Activated effector memory CD4-positive, alpha-beta T cell treated with anti-CD3 and anti-CD28 coated beads, Interleukin-2, amount 50 U/mL, for 16 hours (primary cell): ENCODE measurements at places on chromosomes 5 and 9.

GRCh38 chr9:70125621-70126263, 82.1 kb downstream of the MAMDC2 start:
- DNase-seq = no peak

DNA sequence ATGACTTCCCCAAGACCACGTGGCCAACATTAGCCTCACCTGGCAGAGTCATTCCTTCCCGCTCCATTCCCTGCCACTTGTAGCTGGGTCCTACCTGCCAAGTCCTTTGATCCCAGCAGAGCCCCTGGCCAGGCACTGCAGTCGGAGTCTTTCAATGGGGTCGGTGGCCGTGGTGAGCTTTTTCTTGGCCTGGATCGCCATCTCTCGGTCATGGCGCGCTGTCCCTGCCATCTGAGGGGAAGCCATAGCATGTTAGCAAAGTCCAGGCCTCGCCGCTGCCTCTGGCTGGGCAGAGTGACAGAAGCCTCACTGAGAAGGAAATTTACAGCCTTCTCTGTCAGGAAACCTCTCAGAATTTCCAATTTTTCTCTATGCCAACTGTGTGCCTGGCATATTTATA, 17.5 kb downstream of the CAPSL start:
- DNase-seq = no peak

DNA sequence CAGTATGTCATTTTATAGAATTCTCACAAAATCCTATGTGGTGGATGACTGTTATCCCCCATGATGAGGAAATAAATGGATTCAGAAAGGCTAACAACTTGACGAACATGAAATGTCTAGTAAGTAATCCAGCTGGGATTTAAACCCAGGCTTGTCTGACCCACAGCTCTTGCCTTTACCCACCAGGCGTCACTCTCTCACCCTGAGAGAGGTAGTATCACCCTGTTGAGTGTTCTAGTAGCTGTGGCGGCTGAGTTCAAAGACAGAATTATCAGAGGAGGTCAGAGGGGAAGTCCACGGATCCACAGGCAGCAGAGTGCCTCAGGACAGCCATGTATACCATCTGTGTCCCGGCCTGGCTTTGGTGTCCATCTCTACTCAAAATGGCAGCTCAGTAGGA, 113.8 kb downstream of the ZNF462 start:
- DNase-seq = no peak

DNA sequence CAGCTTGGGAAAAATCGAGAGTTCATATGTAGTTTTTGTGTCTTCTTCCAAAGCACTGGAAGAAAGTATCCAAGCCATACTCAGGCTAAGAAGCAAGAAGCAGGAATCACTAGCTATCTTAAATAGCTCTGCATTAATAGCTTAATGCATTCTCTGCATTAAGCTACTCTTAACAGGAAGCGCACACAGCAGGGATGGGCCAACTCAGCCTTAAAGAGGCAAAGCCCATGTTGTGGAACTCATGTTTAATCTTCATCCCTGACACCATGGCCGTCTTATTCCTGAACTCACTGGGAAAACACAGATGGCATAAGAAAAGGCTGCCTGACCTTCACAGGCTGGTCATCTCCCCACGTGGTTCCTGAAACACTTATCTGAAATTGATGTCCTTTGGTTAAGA, 18.7 kb upstream of the ICE1 start:
- DNase-seq = no peak

- DNase-seq = no peak
These were observed 249.7 kb upstream of the DAB2 start for GRCh38 chr5:39674209-39675082.

- no peak for DNase-seq
These were observed 28.1 kb upstream of the CKMT2 start for GRCh38 chr5:81205058-81205457.

GRCh38 chr5:31196309-31196708, 2.8 kb downstream of the CDH6 start:
- no peak for DNase-seq

DNA sequence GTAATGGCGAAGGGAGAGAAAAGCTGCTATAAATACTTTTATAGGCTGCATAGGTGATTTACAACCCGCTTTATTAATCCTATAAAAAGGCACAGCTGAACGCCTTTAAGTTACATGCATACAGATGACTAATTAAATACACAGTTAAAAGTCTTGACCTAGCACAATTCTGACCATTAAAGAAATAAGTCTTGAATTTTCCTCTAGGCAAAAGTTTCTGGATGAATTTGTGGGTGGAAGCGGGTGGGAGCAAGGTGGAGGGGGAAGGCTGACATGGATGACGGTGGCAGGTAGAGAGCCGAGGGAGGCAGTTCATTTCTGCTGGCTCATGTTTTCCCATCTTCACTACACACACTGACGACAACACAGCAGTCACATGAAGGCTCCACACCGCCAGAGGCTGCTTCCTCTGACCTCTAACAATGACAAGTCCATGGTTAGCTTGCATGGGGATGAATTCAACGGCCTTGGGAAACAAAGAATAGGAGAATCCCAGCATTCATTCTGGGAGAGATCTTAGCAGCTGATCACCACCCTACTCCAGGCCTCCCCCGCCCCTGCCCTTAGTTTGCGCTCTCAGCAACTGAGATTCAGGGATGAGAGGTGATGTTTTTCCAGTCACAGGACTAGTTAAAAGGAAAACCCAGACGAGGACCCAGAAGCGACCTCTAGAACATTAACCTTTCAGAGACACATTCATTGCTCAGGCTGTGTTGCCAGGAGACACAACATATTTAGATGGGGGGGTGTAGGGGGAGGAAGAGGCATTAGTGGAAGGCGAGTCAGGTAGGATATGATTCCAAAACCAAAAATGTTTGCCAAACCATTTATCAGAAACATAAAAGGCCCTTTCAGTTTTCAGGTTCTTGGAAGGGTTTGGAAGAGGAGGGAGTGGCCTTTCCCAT, 329.3 kb downstream of the PIK3R1 start:
- DNase-seq = no peak

- peak; percentile 27 for DNase-seq
These were observed 174.0 kb upstream of the ZNF618 start for GRCh38 chr9:113701774-113702755.

GRCh38 chr5:120873083-120873482, 409.0 kb downstream of the PRR16 start:
- DNase-seq = no peak

DNA sequence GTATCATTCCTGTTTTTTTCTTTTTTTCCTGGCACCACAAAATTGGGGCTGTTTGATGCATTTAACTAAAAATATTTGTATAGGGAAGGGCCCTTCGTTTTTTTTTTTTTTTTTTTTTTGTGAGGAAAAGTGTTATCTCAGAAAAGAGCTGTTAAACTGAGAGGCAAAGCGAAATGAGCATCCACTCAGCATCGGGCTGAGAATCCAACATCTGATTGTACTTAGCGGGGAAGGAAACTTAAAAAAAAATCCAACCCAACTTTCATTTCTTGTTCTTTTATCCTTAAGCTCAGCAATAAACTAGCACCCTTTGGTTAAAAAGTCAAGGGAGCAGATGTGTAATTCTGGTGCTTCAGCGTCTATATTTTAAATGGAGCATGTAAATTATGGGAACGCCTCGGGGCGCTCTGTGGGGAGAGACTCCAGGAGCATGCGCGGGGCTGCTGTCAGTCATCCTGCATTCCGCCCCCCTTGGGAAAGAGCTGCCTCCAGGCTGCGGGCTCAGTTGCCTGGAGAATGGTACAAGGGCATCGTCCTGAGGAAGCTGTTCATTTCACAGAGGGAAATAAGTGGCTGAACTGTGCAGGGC, 33.3 kb downstream of the DMRT2 start:
- no peak for DNase-seq

GRCh38 chr9:21316860-21317259, 11.7 kb upstream of the IFNA5 start:
- DNase-seq = no peak

GRCh38 chr9:130207241-130207992, 35.2 kb downstream of the NCS1 start:
- no peak for DNase-seq

- DNase-seq = no peak
These were observed 144.9 kb upstream of the DMRT1 start for GRCh38 chr9:696332-697323.

- DNase-seq = no peak
These were observed 77.7 kb upstream of the FAM169A start for GRCh38 chr5:74943905-74944304.

DNA sequence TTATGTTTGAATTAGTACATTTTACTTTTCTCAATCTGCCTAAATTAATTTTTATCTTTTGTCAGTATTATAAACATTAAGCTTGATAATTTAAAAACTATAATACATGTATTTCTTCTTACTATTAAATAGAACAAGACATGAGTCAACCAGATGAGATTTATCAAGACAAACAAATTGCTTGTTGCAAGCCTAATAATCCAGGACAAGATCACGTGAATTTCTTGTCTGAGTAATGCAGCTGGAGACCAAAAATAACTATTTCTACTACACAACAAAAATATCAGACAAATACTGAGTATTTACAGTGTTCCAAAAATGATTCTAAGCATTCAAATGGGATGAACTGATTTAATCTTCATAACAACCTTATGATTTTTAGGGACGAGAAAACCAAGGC, 339.1 kb upstream of the PRR16 start:
- DNase-seq = no peak

DNA sequence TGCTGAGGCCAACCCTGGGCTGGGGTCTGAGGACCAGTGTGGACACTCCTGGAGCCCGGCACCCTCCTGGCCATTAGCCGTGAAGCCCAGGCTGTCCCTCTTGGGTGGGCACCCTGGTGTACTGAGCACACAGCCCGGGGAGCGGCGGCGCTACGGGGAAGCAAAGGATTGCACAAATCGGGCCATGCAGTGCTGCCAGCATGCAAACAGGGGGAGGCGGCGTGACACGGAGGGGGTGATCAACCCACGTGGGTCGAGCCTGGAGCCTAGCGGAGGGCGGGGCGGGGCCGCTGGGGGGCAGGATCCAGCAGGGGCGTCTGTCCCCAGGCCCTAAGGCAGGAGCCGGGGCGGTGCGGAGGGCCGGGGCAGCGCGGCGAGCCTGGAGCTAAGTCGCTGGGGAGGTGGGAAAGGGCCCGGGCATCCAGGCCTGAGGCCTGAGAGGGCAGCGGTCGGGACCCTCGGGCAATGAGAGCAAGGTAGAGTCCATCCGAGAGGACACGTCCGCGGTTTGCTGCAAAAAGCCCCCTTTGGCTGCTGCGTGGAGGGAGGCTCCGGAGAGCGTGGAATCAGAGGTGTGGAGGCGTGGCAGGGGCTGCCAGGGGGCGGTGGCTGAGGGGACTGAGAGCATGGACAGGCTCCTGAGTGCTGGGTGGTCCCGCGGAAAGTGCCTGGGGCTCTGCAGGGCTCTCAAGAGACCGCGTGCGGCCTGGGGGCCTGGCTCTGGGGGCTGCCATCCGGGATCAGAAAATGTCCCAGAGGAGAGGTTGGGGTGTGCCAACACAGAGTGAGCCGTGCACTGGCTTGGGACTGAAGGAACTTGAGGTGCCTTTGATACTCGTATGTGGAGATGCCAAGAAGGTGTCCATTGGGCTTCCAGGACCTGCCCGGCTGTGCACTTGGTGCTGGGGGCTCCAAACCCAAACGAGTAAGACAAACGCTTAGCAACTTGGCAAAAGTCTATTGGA, 94.2 kb downstream of the BARX1 start:
- DNase-seq = no peak

DNA sequence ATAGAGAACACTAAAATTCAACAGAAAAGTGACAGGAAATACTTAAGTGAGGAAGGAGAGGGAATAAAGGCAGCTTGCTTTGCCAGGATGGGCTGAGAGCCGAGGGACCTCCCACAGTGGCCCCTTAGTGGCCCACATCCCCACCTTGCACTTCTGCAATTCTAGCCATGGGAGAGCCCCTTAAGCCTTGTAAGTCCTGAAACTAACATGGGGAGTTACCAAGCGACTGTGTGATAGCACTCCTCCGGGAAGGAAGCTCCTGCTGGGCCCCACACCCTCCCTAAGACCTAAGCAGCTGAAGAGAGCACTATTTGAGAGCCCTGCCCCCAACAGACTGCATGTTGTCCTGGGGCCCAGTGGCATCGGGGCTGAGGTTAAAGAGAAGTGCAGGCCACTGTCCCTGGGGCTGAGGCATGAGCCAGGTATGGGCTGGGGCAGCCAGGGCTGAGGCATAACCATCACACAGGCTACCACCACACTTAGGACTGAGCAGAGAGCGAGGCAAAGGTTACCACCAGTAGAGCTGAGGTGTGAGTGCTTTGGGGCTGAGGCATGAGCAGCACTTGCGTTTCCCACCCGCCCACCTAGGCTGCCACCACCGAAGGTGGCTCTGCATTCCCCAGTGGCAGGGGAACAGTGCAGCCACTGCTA, 301.8 kb upstream of the TRPC7 start:
- DNase-seq = no peak

GRCh38 chr5:114716955-114717354, 355.1 kb downstream of the KCNN2 start:
- DNase-seq = no peak
